ENCODE measurements at places on chromosomes 6 and 20.
A peak's percentile ranks its signal among the peaks of the same experiment; 100 is the strongest.

DNA sequence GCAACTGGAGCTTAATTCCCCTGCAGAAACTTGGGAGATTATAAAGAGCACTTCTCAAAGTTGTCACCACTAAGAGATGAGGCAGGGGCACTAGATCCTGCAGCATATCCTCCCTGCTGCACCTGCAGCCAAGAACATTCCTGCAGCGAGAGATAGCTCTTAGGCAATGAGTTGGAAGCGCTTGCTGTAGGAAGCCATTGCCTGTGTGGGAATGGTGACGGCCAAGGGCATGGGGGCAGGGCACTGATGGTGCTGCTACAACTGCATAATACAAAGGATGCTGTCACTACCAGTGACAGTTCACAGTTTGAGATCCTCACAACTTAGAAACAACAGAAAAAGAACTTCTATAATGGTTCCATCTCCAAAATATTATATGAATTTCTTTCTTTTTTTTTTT is 89.9 kb downstream of the CDS2 start:
- no peak for DNase-seq

DNA sequence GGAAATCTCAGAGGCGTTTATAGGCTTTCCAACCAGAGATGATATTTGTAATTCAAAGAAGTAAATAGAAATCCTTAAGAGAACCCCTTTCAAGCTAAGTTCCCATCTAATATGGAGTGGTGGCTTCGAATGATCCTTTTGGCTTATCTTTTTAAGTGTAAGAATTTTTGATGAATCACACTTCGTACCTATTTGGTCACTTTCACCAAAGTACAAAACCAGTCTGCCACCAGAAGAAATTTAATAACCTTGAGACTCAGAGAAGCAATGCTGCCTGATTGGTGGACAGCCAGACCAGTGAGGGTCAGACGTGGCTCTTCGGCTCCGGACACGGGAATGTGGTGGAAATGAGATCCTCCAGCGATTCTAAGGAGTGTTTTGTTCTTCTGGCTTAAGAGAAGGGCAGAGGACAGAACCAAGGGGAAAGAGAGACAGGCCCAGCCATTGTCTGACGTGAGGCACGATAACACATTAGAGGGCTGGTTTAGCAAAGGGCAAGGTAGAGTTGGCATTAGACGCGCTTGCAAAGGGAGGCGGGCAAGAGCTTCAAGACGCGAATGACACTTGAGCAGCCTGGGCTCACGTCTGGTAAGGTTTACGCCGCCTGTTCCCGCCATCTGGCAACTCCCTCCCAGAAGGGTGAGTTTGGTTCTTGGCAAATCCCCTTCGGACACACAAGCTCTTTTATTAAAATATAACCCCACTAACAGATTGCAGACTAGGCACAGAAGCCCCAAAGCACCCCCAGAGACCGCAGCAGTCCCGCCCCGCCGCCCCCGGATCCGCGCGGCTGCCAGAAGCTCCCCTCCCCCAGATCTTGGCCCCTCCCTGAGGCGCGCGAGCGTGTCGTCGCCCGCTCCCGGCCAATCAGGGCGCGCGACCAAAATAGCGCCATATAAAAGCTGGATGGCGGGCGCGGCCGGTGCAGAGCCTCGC is 50.0 kb upstream of the EZR start:
- peak; percentile 82 for DNase-seq

DNA sequence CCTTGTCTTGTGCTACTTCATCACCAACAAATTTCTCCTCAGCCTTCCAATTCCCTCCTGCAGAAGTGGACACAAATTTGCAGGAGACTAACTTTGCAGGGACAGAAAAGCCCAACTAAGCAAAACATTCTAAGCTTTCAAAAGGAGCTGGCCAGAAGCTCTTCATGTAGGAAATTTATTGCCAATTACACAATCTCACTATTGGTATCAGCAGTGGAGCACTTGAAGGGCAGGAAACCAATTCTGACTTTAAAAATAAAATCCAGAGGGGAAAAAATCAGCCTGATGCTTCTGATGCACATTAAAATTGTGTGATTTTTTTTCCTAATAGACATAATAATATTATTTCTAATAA is 193.3 kb downstream of the LY86 start:
- DNase-seq, result no peak

DNA sequence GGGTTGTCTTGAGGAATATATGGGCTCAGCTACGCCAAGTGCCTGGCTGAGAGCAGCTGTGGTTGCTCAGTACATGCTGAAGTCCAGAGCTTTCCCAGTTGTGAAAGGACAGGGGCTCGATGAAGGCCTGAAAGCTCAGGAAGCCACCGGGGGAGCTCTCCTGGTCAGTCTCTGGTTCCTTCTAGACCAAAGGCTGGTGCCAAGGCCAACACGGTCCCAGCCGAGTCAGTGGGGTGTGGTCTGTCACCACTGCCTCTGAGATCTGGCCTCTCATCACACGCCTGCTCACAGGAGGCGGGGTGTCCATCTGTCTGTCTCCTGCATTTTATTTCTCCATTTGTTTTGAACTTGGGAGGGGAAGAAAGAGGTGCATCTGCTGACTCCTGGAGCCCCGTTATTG is 4.9 kb upstream of the FAM83C start:
- no peak for DNase-seq

DNA sequence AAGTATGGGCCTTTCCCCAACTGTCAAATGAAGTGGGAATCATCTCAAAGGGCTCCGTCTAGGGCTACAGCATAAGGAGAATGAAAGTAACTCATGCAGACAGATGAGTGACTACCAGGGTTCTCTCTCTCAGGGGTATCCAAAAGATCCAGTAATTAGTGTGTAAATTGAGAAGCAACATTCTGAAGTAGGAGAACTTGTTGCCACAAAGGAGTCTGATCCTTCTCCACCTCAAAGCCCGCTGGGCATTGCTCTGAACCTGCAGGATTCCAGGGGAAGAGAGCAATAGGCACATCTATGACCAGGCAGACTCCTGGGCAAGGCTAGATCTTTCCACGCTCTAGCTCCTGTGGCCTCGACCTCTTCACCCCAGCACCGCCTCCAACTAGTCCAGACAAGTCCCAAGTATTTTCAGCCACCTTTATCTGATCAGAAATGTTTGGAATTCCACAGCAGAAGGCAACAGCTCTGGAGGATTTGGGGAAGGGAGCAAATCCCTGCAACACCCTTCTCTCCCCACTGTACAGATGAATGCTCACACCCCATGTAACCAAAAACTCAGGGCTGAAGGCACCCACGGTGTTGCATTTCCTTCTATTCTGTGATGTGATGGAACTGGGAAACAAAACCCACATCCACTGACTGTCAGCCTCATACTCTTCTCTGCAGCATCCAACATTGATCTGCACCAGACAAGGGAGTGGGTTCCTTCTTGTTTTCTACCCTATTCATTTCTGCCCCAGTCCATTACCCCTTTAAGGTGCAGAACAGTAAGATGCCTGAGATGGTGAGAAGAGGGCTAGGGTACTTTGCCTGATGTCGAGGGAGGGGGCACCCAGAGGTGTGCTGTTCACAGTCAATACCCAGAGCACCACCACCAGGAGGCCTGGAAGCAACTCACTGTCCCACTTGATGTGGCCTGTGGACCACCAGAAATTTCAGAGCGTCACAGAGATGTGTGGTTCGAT is 41.0 kb downstream of the COX4I2 start:
- DNase-seq, result no peak

Measured in Kasumi-1 (cell line).